ENCODE measurements at places on chromosomes 12 and 14. TPM values are rescaled to one million over a fixed set of nuclear protein-coding genes. Genes with fewer than 3 reads are reported as not detected.

The TRHDE gene
- 31.1 TPM for total RNA-seq

The LMO3 gene
- total RNA-seq: 62.1 TPM

The TSHR gene
- total RNA-seq: 1.5 TPM

The NXPH4 gene
- total RNA-seq: 11.0 TPM

The SLC48A1 gene
- total RNA-seq: 7.8 TPM

The CNTN1 gene
- total RNA-seq: 350 TPM

DNA sequence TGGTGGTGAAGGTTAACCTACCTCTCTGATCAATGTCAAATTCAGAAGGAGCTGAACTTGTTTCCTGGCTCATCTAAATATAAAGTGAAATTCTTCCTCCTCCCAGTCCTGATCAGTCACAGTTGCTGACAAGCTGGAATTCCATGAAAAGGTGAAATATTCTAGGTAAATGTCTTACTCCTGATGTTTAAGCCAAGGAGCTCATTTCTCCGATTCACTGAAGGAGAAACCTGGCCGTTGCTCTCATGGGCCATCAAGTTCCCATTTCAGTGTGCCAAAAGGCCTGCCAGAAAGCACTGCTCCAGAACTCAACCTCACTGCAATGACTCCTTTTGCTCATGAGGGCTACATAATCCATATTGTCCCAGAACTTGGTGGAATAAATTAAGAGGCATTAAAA lies 707.5 kb downstream of the GALC start:
- no peak for DNase-seq

GRCh38 chr12:62971769-62972525 lies 37.0 kb upstream of the PPM1H start:
- no peak for DNase-seq

DNA sequence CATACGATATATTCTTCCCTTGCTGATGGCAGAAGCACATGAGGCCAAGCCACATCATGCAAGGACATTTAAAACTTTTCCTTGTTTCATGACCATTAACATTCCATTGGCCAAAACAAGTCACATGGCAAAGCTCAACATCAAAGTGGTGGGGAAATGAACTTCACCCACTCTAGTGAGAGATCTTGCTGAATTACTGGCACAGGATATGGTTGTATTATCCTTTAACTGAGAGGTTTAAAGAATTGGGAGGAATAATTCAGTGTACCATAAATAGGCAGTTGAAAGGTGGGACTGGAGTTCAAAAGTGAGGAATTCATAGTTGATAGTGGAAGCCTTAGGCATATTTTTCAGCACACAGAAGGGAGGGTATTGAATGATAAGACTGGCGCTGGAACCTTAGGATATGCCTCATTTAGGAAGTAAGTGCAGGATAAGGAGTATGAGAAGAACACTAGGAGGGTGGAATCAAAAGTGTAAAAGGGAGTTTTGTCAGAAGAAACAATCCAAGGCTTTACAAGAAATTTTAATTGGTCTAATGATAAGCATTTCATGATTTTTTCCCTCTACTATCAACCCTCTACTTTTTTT lies 398.8 kb downstream of the C12orf75 start:
- no peak for DNase-seq

- no peak for DNase-seq
These were observed 108.5 kb downstream of the DACT1 start for GRCh38 chr14:58746261-58746660.

DNA sequence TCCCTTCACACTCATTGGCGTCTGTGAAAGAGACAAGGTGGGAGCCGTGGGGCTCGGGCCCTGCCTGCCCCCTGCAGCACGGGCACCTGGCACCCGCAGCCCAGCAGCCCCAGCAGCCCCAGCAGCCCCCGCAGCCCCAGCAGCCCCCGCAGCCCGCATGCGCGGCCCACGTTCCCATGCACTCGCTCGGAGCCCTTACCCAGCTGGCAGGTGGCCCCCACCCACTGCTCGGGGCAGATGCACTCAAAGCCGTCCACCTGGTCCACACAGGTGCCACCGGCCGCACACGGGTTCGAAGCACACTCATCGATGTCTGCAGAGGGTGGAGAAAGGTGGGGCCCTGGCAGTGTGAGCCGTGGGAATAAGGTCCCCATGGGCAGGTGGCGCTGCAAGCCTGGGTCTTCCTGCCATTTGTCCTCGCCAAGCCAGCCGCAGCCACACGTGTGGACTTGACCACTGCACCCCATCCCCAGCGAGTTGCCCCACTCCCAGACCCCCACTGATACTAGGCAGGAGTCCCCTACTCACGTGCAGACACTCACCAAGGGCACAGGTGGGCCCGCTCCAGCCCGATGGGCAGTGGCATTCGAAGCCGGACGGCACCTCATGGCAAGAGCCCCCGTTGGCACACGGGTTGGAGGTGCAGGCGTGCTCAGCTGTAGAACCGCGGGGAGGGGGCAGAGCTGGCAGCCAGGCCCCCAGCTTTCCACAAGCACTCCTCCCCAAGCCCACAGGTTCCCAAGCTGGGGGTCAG lies 17.3 kb downstream of the JAG2 start:
- no peak for DNase-seq

DNA sequence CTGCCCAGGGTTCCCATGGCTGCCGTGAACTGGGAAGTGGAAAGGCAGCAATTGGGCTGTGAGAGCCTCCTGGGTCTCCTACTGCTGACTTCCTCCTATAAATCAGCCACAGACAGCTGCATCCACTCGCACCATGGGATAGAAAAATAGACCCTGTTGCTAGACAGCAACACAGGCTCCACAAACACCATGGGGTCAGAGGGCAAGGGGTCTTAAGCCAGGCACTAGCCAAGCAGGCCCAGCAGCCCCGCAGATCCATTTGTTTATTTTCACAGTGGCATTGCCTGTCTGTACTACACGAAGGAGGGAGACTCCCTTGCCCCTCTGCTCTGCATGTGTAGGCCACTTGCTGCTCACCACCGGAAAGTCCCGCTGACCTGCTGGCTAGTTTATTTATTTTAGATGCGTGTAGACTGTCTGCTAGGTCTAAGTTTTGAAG lies 139.8 kb downstream of the DACT1 start:
- DNase-seq: no peak

DNA sequence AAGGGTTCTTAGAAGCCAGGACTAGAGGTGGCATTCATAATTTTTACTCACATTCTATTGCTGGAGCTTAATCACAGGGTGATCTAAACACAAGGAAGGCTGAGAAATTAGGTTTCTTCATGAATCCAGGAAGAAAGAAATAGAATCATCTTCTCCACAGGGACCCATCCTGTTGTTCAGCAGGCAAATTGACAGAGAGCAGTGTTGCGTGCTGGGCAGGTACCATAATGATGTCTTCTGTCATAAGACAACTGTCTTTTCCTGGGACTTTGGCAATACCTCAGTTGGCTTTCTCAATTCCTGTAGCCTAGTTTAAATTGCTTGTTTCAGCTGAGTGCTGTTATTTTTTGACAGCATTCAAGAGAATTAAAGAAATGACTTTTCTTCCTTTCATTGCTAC lies 468.0 kb upstream of the SYT1 start:
- peak; percentile 20 for DNase-seq

GRCh38 chr12:7624478-7624877 lies 41.2 kb downstream of the APOBEC1 start:
- DNase-seq: no peak

DNA sequence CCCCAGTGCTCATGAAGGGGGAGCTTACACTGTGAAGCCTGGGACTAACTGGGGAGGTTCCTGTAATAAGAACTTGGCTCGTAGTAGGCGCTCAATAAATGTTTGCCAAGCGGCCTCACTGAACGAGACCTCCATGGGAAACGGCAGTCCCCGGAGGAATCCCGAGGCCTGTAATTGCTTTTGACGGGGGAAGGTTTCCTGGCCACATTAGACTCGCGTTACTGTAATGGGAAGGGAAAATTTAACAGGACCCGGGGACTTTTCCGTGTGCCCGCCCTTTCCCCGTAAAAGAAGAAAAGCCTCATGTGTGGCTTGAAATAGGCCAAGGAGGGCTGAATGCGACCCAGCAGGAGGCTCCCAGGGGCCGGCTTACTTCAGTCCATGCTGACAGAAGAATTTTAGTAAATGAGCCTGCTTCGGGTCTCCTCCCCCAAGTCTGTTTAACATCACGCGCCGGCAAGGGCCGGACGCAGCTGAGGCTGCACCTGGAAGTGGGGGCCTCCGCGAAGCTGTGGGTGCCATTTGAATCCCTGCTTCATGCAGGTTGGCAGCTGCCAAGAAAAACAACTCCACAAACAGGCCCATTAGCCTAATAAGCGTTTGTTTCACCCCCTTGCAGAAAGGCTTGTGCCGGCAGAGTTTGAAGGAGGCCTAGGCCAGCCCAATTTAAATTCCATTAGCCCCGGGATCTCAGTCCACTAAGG lies 39.8 kb upstream of the PWP1 start:
- DNase-seq: no peak

DNA sequence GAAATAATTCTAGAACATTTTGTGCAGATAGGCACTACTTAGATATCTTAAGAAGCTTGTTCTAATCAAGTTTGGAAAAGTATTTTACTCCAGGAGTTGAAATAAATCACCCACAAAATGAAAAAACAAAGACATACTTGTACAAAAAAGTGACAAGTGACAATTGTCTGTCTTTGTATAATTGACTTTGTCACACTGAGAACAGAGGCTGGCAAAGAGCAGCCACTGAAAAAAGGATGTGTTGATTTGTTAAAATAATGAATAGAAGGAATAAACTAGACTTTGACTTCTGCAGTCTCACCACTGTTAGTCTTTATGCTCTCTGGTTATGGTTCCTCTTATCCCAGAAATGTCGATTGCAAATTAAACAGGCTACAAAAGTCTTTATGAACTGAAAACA lies 77.6 kb downstream of the PTPRR start:
- no peak for DNase-seq

- no peak for DNase-seq
These were observed 49.7 kb downstream of the DRAM1 start for GRCh38 chr12:101927036-101927435.

DNA sequence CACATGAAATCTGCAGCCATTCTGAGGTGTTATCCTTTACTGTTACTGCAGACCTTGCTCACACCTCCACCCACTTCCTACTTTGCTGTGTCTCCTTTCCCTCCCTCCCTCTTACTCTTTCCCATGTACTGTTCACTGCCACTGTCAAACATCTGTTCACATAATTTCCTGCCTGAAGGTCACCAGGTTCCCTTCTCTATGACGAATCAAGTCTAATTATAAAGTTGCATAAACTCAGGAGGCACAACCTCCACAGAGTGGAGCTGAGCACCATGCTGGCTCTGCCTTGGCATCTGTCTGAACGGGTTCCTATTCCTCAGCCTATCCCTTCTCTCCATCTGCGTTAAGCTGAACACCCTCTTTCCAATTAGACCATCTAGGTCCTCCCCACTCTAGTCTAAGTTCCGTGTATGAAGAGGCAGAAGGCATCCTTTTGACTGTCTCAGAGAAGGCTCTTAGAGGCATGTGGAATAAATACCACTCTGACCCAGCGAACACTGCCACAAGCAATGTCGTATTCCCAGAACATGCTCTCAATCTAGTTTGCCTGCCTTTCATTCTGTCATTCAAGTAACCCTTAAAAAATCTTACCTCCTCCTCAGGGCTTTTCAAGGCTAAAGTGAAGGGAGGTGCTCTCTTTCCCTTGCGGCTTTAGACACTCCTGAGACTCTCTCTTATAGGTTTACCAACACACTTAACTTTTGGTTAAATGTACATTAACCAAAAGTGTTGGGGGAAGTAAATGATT lies 48.7 kb downstream of the ACADS start:
- DNase-seq: no peak

- DNase-seq: no peak
These were observed 127.7 kb upstream of the CAND1 start for GRCh38 chr12:67141296-67142018.

GRCh38 chr12:121036810-121037326 lies 2.2 kb downstream of the OASL start:
- DNase-seq: no peak

- no peak for DNase-seq
These were observed 64.9 kb upstream of the GALNT9 start for GRCh38 chr12:132393991-132394949.

DNA sequence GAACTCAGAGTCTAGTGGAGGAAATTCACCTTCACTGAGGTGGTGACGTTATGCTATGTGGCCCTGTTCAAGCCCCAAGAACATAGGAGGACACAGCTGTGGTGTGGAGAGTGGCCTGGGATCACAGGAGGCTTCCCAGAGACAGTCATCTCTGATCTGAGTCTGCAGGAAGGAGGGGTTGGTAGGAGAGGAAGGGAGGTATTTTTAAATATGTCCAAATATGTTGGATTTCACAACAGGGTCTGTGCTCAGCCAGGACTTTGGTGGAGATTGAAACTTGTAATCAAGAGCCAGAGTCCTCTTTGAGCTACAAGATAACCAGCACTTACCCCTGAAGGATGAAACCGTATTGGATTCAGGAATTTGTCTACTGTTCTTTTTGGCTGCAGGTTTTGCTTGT lies 26.4 kb upstream of the MED13L start:
- no peak for DNase-seq

DNA sequence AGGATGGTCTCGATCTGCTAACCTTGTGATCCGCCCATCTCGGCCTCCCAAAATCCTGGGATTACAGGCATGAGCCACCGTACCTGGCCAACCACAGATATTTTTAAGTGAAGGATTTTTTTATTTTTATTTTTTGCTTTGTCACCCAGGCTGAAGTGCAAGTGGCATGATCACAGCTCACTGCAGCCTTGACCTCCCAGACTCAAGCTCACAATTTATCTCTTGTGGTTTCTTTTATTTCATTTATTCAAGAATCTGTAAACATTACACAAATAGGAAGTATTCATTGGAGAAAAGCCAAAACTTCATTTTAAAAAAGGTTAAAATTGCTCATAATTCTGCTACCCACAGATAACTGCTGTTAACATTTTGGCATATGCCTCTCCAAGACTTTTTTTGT lies 13.3 kb downstream of the MOAP1 start:
- no peak for DNase-seq

DNA sequence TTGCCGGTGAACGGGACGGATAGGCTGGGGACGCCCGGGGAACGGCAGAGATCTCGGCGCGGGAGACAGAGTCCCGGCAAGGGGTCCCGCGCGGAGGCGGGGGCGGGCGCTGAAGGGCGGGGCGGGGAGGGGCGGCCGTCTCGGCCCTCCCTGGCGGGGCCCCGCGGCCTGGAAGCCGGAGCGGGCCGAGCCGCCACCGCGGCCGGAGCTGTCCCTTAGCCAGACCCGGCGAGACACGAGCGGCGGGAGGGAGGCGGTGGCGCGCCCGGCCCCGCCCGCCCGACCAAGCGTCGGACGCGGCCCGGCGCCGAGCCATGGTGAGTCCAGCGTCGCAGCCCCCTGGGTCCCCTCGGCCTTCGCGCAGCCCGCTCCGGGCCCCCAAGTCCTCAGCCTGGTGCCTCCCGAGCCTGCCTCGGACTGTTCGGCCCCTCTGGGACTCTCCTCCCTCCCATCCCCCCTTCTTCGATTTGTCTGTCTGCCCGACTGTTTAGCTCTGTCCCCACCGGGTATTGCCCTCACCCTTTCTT lies at the start of gene ARHGEF40:
ARHGEF40 (plus strand) TSS at position 222 of the 527 bp plus-strand sequence; CDS start at position 315, 93 bp downstream.
- DNase-seq: peak; percentile 90

DNA sequence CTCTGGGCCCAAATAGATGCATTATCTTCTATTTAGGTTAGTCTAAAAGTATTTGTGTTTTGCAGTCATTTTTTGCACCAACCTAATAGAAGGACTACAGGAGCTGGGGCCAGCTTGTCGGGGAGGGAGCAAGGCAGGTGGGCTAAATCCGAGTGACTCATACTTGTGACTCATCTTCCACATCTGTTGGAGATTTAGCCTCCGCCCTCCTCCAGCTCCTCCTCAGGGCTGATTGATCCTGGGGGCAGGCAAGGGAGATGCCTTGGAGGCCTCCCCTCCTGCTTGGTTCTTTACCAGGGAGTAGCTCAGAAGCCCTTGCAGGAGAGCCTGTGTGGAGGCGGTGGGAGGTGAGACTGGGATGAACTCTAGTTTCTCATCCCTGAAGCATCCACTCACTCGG lies 27.9 kb downstream of the RHOF start:
- DNase-seq: no peak
